ENCODE measurements at places on chromosomes 7 and 10.

DNA sequence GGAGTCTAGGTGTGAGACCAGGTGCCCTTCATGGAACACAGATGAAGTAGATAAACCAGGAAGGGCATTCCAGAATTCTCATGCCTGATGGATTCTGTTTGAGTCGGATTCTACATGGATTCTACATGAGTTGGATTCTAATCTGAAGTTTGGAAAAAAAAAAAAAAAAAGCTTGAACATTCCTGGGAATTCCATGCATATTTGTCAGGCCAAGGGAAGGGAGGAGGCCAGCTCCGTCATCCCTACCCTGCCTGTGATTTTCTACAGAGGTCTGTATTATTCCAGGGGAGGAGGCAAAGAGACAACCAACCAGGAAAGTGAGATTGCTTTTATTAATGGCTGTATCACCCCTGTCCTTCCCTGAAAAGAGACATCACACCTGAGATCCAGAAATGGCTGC lies 27.8 kb upstream of the EBLN1 start:
- no peak for DNase-seq

- DNase-seq = no peak
Observed at GRCh38 chr10:76119036-76119435, 687.6 kb downstream of the LRMDA start.

- no peak for DNase-seq
Observed at GRCh38 chr7:44063547-44063893, 1.8 kb downstream of the PGAM2 start.

DNA sequence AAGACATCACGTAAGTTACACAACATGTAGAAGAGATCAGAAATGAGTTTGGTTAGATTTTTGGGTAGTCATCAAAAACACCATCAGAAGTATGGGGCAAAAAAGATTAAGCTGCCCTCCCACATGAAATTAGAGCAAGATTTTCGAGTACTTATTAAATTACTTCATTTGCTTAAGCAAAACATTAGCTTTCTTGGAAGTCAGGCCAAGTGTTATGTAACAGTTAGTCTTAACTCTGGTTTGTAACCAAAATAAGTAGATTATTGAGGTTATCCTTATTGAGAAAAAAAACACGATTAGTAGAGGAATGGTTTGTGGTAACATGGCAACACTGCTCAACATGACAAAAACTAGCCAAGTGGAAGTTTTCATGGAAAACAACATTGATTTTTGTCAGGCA lies 37.9 kb downstream of the HBP1 start:
- DNase-seq = no peak

GRCh38 chr7:114956702-114957101 lies 34.8 kb downstream of the MDFIC start:
- no peak for DNase-seq

GRCh38 chr10:86500846-86501245 lies 20.7 kb downstream of the WAPL start:
- no peak for DNase-seq

DNA sequence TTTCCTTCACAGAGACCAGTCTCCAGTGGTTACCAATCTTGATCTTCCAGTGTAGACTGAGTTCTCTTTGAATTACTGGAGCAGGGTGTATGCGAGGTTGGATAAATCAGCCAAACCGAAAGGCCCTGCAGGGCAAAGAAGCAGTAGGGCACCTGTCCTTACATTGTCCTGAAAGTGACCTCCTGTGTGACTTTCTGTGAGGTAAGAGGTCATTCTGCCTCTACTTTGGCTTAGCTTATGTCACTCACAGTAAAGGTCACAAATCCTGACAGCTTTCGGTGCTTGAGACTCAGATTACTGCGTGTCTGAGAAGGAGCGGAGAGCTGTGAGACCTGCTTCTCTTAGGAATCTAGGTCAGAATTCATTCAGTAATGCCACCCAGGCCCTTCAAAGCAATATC lies 252.7 kb upstream of the ETV1 start:
- no peak for DNase-seq

Data from Jurkat, Clone E6-1 (cell line).